ENCODE measurements at places on chromosomes 6 and 20. TPM values are rescaled to one million over a fixed set of nuclear protein-coding genes. Genes with fewer than 3 reads are reported as not detected.
A peak's percentile ranks its signal among the peaks of the same experiment; 100 is the strongest.

GRCh38 chr6:78199044-78199443, 546.2 kb downstream of the MEI4 start:
- H3K36me3 ChIP-seq: no peaks in the 10 kb centered on the region
- no peak for DNase-seq
- H3K4me1 ChIP-seq: peaks cover 10% of the 10 kb centered on the region
- H3K27me3 ChIP-seq: peaks cover 4% of the 10 kb centered on the region

GRCh38 chr20:1302685-1303541, 26.0 kb downstream of the SDCBP2 start:
- H3K27me3 ChIP-seq: peaks cover 4% of the 10 kb centered on the region
- peaks cover 6% of the 10 kb centered on the region for H3K36me3 ChIP-seq
- H3K4me3 ChIP-seq: no peak overlapping the region
- H3K27ac ChIP-seq: no peak overlapping the region
- peaks cover under 1% of the 10 kb centered on the region for H3K4me1 ChIP-seq
- no peak for DNase-seq

GRCh38 chr6:46325561-46326530, 155.1 kb upstream of the ENPP5 start:
- peak overlapping the region; percentile 5 for H3K4me3 ChIP-seq
- H3K27me3 ChIP-seq: no peaks in the 10 kb centered on the region
- DNase-seq: peak; percentile 33
- peaks cover 18% of the 10 kb centered on the region for H3K4me1 ChIP-seq

- no peak for DNase-seq
- H3K36me3 ChIP-seq: no peaks in the 10 kb centered on the region
- peaks cover 8% of the 10 kb centered on the region for H3K4me1 ChIP-seq
- no peak overlapping the region for H3K4me3 ChIP-seq
- peaks cover 6% of the 10 kb centered on the region for H3K27me3 ChIP-seq
Measured at GRCh38 chr6:13072686-13073347, 255.5 kb downstream of the TBC1D7 start.

RAB44 gene
- not detected for total RNA-seq

RAD21L1 gene
- not detected for total RNA-seq

GRCh38 chr20:18456600-18456999, 10.2 kb downstream of the DZANK1 start:
- no peaks in the 10 kb centered on the region for H3K4me1 ChIP-seq
- no peaks in the 10 kb centered on the region for H3K36me3 ChIP-seq
- peaks cover 1% of the 10 kb centered on the region for H3K27me3 ChIP-seq
- H3K4me3 ChIP-seq: no peak overlapping the region

RIPPLY2 gene
- total RNA-seq: 4.9 TPM

- H3K4me3 ChIP-seq: no peak overlapping the region
- H3K27me3 ChIP-seq: peaks cover 2% of the 10 kb centered on the region
- H3K36me3 ChIP-seq: peaks cover 7% of the 10 kb centered on the region
Measured at GRCh38 chr20:48903705-48904104, 17.8 kb upstream of the ARFGEF2 start.

DNA sequence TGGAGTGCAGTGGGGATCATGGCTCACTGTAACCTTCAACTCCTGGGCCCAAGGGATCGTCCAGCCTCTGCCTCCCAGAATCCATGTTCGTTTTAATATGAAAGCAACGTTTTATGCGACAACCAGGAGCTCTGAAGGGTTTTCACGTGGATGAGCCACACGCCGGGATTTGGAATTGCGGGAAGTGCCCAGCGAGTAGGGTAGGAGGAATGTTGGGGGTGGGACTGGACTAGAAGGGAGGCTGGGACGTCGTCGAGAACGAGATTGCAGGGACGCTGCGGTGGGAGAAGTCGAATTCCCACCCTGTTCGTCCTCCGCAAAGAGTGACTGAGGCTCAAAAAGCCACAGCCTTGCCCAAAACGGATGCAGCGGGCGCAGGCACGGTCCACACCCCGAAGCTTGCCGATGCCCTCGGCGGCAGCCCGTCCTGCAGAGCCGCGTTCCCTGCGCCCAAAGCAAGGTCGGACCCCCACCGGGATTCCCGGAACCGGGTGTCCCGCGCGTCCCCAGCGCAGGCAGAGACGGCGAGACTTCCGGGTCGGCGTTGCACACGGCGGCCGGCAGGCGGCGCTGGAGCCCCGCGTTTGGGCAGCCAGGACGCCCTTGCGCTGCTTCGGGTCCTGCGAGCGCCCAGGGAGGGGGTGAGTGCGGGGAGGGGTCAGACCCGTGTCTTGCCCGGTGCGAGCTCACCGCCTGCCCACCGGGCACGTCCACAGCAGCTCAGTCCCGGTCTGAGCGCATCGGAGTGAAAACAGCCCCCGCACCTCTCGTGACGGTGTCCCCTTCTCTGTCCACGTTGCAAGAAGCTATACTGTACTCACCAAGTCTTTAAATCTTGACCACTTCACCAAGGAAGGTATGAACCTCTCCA, 87.8 kb downstream of the DHX35 start:
- DNase-seq: peak; percentile 85
- no peaks in the 10 kb centered on the region for H3K36me3 ChIP-seq
- H3K27ac ChIP-seq: no peak overlapping the region

GRCh38 chr6:118618676-118619377, 32.6 kb downstream of the CEP85L start:
- no peak overlapping the region for H3K27ac ChIP-seq
- peaks cover 9% of the 10 kb centered on the region for H3K4me1 ChIP-seq
- no peaks in the 10 kb centered on the region for H3K36me3 ChIP-seq
- no peak overlapping the region for H3K4me3 ChIP-seq

TINAG gene
- total RNA-seq: not detected

DNA sequence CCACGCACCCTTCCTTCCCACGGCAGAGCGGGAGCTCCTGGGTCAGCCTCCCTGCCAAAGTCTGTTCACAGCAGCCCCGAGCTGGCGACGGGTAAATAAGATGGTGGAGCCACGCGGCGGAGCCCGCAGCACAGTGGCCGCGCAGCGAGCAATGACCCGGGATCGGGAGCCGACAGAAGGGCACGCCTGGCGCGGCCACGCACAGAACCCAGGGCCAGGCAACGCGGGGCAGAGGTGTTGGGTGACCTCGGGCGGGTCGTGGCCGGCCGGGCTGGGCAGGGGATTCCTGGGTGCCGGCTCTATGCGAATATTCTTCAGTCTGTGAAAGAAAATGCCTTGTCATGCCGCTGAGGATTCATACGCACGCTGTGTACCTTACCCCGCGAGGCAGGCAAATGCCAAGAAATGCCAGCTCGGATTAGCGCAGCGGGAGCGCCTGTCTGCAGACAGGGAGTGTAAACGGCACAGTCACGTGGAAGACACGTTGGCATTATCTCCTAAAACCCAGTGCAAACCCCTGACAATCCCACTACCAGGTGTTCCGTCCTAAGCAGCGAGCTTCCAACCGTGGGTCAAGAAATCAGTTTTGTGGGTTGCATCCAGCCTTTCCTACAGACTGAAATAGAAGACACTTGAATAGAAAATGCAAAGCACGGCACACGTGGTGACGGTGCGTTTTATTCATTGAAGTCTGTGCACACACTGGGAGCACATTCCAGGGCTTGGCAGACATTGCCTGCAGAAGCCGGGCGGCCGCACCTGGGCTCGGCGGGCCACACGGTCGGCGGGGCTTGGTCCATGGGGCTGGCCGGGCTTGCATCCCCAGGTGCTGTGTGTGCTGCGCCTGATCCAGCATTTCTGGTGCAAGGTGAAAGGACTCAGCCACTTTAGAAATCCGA, 18.3 kb downstream of the CHRNA4 start:
- H3K36me3 ChIP-seq: peaks cover 32% of the 10 kb centered on the region
- no peak overlapping the region for H3K27ac ChIP-seq

DNA sequence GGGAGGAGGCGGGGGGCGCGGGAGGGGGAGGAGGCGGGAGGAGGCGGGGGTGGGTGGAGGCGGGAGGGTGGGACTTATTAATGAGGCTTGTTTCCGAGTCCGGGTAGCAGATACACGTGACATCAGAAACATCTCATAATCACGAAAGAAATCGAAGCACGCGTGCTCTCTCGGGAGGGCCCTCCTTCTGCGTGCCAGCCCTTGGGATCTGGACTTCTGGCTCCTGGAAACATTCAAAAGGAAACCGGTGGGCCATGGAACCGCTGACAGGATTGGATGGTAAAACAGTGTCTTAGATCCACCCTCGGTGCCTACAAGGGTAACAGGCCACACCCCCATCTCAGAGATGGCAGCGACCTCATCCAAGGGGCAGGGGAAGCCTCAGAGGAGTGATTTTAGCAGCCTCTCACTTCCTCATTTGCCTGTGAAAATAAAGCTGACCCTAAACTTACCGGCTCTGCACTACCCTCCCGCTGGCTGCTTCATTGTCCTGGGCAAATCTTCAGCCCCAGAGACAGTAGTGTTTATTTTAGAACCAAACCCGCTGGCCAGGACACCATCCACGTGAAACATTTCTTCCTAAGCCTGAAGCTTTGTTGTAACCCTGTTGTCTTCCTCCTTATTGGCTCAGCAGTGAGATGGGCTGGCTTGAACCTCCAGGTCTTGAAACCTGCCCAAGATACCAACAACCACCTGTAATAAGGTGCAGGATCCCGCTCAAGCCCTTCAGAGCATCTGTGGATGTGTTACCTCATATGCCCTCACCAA, 97.5 kb downstream of the PSMG4 start:
- H3K36me3 ChIP-seq: no peaks in the 10 kb centered on the region
- peaks cover 17% of the 10 kb centered on the region for H3K27me3 ChIP-seq
- H3K27ac ChIP-seq: peak overlapping the region; percentile 87
- peaks cover 84% of the 10 kb centered on the region for H3K4me1 ChIP-seq
- peak overlapping the region; percentile 63 for H3K4me3 ChIP-seq

SLC35D3 gene
- not detected for total RNA-seq

CSNK2B gene
- total RNA-seq: 214 TPM

BEND6 gene
- total RNA-seq: 1.2 TPM

DNA sequence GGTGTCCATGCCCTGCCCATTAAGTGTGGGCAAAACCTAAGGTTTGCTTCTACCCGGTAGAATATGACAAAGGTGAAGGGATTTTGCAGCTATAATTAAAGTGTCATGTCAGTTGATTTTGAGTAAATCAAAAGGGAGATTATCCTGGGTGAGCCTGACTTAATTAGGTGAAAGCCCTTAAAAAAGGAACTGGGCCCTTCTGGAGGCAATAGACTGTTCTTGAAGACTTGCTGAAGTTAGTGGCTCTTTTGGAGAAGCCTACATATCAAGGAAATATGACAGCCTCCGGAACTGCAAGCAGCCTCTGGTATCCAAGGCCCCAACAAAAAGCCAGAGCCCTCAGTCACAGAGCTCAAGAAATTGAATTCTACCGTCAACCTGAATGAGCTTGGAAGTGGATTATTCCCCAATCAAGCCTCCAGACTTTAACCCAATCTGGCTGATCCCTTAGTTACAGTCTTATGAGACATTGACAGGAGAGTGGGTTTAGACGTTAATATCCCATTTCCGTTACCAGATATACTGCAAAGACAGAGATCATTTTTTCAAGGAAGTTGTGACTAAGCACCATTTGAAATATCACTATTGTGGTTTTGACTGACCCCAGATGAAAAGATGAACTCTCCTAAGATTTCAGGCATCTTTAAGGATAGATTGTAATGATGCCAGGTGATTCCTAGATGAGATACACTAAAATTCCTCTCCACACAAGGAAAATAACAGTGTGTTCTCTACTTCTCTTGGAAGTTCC, 303.4 kb downstream of the PLCB1 start:
- H3K27ac ChIP-seq: no peak overlapping the region
- H3K4me3 ChIP-seq: no peak overlapping the region
- H3K27me3 ChIP-seq: no peaks in the 10 kb centered on the region
- no peaks in the 10 kb centered on the region for H3K4me1 ChIP-seq

DNA sequence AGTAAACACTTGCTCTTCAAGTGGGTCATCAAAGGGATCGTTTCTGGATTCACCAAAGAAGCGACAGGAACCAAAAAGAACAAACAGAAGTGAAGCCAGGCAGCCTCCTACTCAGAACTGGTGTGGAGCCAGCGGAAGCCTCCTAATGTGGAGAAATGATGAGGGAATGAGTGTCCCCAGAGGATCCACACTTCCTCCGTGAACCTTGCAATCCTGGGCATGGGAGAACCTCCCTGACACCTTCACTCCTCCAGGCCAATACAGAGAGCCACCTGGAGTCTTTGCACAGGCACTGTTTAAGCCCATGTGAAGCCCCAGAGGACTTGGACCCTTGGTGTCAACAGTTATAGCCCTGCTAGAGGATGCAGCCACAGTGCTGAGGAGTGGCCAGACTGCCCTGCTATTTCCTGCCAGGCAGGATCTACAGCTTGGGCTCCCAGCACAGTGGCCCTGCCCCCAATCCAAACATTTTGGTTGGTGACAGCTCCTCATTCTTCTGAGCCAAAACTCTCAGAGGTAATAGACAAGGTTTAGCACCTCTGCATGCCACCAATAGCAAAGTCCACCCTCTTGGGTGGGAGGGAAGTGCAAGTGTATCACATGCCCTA, 23.2 kb upstream of the SERINC1 start:
- H3K4me3 ChIP-seq: no peak overlapping the region
- H3K27me3 ChIP-seq: no peaks in the 10 kb centered on the region
- peaks cover 8% of the 10 kb centered on the region for H3K4me1 ChIP-seq
- no peak overlapping the region for H3K27ac ChIP-seq
- DNase-seq: no peak
- H3K36me3 ChIP-seq: peaks cover 47% of the 10 kb centered on the region

GRCh38 chr6:125718109-125718508, 31.3 kb upstream of the HEY2 start:
- no peaks in the 10 kb centered on the region for H3K4me1 ChIP-seq
- no peaks in the 10 kb centered on the region for H3K36me3 ChIP-seq
- H3K27me3 ChIP-seq: peaks cover 2% of the 10 kb centered on the region
- DNase-seq: no peak

DNA sequence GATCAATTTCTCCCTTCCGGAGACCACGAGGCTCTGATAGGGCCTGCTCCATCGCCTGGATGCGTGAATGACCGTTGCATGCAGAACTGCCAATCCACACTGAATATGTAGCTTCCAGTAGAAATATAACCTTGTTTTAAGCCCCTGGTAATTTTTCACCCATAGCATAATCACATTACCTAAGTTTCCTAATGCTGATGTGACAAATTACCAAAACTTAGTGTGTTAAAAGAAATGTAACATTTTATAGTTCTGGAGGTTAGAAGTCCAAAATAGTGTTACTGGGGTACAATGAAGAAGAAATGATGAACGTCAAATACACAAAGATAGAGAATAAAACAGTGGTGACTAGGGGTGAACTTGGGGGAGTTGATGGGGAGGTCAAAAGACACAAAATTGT, 22.0 kb upstream of the SIRPD start:
- no peak for DNase-seq
- no peaks in the 10 kb centered on the region for H3K4me1 ChIP-seq
- H3K27ac ChIP-seq: no peak overlapping the region
- no peaks in the 10 kb centered on the region for H3K36me3 ChIP-seq
- H3K27me3 ChIP-seq: no peaks in the 10 kb centered on the region
- no peak overlapping the region for H3K4me3 ChIP-seq

DNA sequence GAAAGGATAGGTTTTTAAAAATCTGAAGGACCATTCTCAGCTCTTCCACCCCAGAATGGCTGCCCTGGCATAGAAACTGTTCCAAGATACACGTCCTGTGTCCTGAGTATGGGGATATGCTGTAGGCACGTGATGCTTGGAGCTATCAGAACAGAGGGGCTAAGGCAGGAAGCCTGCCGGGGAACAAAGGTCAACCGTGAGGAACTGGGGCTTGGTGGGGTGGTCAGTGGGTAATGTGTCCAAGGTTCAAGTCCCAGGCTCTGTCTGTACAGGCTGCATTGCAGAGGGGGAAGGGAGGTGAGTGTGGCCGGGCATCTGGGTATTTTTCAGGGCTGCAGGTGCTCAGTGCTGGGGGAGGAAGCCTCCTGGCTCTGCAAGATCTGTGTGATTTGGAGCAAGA, 479.6 kb upstream of the CHD6 start:
- peaks cover 3% of the 10 kb centered on the region for H3K4me1 ChIP-seq
- H3K27ac ChIP-seq: no peak overlapping the region
- H3K4me3 ChIP-seq: no peak overlapping the region

GRCh38 chr6:34389034-34389433, 3.4 kb downstream of the NUDT3 start:
- H3K4me1 ChIP-seq: peaks cover 10% of the 10 kb centered on the region
- no peak for DNase-seq
- no peaks in the 10 kb centered on the region for H3K36me3 ChIP-seq

- no peak overlapping the region for H3K27ac ChIP-seq
- peaks cover 6% of the 10 kb centered on the region for H3K27me3 ChIP-seq
- peaks cover 14% of the 10 kb centered on the region for H3K4me1 ChIP-seq
Measured at GRCh38 chr20:63484236-63484635, 11.8 kb upstream of the KCNQ2 start.
